ENCODE measurements at places on chromosomes 11 and 22.

- no peak for DNase-seq
These were observed 7.6 kb upstream of the SLC39A13 start for GRCh38 chr11:47400768-47401279.

GRCh38 chr11:119856681-119857485 is 127.9 kb upstream of the NECTIN1 start:
- DNase-seq, result no peak

DNA sequence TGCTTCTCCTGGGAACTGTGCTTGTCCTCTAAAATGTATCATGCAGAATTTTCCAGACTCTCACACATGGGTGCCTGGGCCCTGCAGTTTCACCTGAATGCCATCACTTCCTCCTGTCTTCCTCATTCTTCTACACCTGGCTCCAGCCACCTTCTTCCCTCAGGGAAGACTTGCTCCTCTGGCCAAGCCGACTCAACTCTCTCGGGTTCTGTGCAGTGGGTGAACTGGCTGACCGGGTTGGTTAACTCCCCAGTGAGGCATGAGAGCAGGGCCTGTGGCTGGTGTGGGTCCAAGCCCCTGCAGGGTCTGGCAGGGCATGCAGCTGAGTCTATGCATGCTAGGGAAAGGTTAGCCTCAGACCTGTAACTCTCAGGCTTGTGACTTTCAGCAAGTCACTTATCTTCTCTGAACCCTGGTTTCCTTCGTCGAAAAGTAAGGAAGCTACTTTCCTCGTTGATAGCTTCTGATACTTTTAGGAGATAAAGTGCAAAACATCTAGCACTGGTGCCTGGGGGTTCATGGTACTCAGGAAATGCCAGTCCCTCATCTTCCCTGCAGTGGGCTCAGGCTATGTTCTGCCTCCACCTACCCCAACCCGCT is 11.9 kb downstream of the CD82 start:
- no peak for DNase-seq

- no peak for DNase-seq
These were observed 53.8 kb downstream of the LARGE1 start for GRCh38 chr22:33866511-33866910.

All from DMS 273 treated with DMSO at 0.1 percent for 48 hours (cell line).